ENCODE measurements at places on chromosomes 6 and 20. TPM values are rescaled to one million over a fixed set of nuclear protein-coding genes. Genes with fewer than 3 reads are reported as not detected.

- DNase-seq = peak; percentile 74
These were observed 499.4 kb upstream of the NOX3 start for GRCh38 chr6:155955038-155955437.

DNA sequence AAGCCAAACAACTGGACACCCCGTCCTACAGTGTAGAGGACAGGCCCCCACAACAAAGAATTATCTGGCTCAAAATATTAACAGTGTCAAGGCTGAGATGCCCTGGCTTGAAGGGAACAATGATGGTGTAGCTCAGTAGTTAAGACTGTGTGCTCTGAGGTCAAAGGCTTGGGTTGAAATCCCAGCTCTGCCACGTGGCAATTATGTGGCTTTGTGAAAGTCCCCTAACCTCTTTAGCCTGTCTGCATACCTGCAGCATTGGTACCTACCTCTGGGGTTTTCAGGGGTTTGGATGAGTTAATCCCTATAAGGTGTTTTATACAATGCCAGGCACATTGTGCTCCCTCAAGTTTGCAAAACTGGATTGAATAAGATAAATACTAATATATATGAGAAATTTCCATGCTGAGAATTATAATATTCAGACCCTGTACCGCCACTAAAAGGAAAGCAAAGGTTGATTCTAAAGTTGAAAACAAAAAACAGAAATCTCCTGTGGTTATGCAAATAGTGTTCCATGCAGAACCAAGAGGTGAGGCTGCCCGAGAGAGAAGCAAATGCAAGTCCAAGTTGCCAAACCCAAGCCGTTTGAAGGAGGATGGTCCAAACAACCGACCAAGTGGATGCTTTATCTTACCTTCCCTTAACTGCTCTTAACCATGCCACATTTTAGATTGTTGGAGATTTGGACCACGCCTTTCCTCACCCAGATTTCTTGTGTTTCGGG lies 199.8 kb downstream of the NFATC2 start:
- no peak for DNase-seq

DNA sequence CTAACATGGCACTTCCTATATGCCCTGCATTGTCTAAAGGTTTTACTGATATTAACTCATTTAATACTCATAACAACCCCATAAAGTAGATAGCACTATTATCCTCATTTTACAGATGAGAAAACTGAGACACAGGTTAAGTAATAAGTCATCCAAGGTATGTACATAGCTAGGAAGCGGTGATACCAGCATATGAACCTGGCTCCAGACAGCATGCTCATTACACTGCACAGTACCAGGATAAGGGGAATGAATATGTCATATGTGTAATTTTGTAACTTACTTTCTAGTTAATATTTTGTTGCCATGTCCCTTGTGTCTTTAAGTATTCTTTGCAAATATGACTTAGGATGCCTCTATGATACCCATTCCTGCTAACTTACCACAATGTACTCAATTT lies 53.2 kb upstream of the PBOV1 start:
- no peak for DNase-seq

DNA sequence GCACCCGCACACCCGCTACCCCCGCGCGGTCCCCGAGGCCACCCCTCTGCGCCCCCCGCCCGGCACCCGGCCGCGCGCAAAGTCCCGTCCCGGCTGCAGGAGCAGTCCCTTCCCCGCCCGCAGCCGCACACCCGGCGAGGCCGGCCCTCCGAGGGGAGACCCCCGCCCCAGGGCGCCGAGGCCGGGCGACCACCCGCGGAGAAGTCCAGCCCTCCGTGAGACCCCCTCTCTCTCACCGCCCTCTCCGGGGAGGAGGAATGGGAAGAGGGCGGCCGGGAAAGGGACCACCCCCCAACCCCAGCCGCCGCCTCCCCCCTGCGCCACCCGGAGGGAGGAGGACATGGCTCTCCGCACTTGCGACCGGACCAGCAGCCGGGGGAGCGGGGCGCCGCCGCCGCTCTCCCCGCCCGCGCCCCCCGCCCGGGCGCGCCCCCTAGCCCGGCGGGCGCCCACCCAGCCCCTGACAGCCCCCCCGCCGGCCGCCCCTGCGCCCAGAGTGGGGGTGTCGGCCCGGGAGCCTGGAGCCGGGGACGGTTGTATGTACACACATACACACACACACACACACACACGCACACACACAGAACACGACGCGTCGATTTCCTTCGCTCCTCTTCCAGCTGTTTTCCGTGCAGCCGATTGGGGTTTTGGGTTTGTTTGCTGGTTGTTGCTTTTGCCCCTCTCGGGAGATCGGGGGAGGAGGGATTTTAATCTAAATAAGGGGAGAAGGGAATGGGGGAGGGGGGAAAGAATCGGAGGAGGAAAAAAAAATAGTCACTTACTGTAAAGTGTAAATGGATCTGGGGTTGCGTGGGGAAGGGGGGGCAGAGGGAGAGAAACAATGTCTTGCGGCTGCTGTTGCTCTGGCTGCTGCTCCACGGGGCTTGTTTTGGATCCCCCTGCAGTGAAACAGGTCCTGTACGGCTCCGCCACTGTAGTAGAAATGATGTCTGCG lies at the start of gene ATXN1:
Gene ATXN1 (minus strand): TSS at position 945 of the 955 bp plus-strand sequence.
- peak; percentile 81 for DNase-seq

GRCh38 chr6:66851930-66852329 lies 1144.9 kb upstream of the EYS start:
- DNase-seq = no peak

DNA sequence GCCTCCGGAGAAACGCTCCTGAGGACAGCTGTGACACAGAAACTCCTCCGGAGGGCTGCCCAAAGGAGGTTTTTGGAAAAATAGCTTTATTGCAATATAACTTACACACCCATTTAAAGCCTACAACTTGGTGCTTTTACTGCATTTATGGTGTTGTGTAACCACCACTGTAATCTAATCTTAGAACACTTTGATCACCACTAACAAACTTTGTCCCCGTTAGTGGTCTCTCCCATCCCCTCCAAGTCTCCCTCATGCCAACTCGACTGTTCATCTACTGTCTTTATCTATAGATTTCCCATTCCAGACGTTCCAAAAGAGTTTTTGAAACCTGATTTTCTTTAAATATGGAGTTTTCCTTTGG lies 62.8 kb downstream of the SYNJ2 start:
- DNase-seq = no peak

- no peak for DNase-seq
These were observed 5.7 kb upstream of the PLN start for GRCh38 chr6:118542184-118542952.

DNA sequence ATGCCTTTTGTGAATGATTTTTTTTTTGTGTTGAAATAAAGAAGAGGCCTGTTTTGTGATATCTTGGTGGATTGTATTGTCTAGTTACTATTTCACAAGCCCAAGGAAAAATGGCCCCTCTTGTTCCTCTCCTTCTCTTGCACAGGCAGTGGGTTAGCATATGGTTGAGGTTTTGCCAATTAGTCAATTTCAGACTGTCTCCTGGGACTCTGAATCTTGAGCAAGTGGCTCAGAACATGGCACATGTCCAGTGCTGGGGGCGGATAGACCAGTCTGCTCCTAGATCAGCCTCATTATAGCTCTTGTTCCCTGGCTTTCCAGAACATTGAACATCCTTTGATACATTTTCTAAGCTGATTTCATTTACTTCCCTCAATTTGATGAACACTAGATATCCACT lies 589.2 kb downstream of the PHF3 start:
- no peak for DNase-seq

- no peak for DNase-seq
These were observed 107.1 kb downstream of the AHI1 start for GRCh38 chr6:135390458-135390857.

GRCh38 chr20:12394786-12395185 lies 477.1 kb downstream of the BTBD3 start:
- peak; percentile 86 for DNase-seq

- DNase-seq = peak; percentile 73
These were observed 89.7 kb downstream of the LY86 start for GRCh38 chr6:6678185-6678671.

- DNase-seq = peak; percentile 93
These were observed 40.5 kb downstream of the PIM1 start for GRCh38 chr6:37210313-37210968.

GRCh38 chr20:10649797-10650160 lies 24.0 kb downstream of the JAG1 start:
- DNase-seq = no peak

GRCh38 chr20:24782801-24783630 lies 166.1 kb upstream of the CST7 start:
- DNase-seq = peak; percentile 65

DNA sequence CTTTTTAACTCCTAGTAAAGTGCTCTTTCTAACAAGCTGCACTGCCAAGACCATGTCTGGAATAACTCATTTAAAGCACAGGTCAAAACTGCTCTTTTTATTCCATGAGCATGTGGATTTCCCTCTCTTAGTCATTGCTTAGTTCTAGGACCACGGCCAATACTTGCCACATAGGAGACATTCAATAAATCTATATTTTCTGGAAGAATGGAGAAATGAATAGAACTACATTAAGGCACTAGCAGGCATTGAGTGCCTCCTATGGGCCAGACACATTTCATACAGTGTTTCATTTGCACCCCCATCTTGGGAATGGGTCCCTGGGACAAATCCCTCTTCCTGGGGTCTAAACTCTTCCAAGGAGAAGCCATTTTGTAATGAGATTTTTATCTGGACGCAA lies 552.8 kb upstream of the CITED2 start:
- DNase-seq = no peak

- DNase-seq = no peak
These were observed 672.2 kb downstream of the EPM2A start for GRCh38 chr6:145063091-145063490.

- peak; percentile 90 for DNase-seq
These were observed 18.3 kb downstream of the HMGN4 start for GRCh38 chr6:26556263-26557070.

- no peak for DNase-seq
These were observed 102.4 kb downstream of the ARID1B start for GRCh38 chr6:156879591-156879990.

- DNase-seq = no peak
These were observed 14.2 kb upstream of the TOX2 start for GRCh38 chr20:43900496-43900895.

Gene ZBTB24
- total RNA-seq = 10.7 TPM

Gene ELOVL2
- 14.1 TPM for total RNA-seq

Gene TBXT
- total RNA-seq = 2.3 TPM

Gene OR2H2
- not detected for total RNA-seq

Gene LATS1
- total RNA-seq = 28.4 TPM
